ENCODE measurements at places on chromosomes 4 and X.

GRCh38 chr4:67325791-67326190, 219.5 kb downstream of the CENPC start:
- no peak for DNase-seq

DNA sequence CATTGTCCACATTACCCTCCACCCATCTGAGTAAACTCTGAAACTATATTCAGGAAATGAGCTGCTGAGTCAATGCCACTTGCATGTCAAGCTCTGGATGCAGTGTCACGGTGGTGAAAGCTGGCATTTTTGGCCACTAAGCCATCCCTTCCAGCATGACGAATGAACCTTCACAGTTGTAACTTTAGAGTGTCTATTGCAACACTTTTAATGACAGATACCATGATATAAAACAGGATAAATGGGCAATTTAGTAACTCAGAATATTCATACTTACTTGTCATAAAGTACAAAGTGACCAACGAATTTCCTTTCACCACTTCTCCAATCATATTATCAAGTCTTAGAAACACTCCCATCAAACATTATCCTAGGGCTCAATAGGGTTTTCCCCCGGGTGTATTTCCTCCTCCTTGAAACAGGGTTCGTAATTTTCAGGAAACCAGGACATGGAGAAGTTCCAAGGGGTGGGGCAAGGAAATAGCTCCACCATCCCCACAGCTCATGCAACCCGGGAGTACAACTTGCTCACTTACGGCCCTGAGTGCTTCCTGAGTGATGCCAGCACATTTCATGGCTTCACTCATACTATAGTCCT, 73.1 kb downstream of the MTHFD2L start:
- DNase-seq: no peak

DNA sequence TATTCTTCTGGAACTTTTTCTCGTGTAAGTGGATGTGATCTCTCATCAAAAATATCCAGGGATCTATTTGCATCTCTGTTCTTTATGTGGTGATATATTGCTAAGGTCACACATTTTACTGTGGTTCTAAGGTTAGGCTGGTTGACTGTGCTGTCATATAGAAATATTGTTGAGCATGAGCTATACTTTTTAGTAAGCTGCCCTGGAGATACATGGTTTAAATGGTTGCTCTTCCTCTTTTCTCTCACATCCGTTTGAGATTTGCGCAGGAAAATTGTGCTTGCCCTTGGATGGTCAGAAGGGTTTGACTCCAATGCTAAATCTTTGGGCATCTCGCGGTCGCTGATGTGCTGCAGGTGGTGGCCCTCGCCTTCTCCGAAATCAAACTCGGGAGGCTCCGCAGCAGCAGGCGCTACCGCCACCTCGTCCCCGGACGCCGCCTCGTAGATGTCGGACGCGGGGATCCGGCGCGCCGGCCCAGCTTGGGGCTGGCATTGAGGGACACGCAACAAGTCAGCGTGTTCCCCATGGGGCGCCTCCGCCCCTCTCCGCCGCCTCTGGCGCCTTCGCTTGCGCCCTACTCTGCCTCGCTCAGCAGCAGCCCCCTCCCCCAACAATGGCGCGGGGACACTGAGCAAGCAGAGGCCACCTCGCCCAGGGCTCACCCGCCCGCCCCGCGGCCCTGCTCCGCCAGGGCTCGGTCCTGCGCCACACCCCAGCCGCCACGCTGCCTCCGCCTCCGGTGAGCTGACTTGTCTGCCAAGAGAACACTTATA, 154.5 kb downstream of the MSN start:
- peak; percentile 3 for DNase-seq

DNA sequence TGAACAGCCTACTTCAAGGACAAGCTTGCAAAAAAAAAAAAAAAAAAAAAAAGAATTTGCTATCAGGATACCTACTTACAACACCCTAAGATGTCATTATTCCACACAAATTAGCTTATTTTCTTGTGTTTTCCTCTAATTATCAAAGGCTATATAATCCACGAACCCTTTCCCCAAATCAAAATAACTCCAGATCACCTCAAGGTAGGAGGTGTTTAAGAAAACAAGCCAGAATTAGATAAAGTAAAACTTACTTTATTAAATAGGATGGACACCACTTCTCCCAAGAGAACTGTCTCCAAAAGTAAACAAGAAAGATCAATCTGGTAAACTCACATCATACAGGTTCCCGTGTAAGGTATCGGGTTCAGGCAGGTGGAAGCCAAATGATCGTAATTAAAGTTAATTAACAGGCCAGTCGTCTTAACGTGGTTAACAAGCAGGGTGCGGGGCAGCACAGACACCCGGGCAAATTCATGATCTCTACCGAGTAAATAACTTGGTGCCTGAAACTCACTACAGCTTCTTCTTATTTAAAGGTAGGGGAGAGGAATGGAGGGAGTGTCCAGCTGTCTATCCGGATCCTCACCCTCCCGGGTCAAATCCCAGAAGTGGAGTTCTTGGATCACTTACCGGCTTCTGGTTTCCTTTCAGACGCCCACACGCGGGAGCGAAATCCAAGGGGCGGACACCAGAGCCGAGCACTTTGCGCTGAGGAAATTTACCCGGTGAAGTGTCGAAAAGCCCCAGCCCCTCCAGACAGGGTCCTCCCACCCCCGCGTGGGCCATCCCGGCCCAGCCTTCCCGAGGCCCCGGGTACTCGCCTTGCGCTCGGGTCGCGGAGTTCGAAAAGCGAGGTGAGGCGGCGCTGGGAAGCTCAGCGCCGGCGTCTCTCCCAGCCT, 708 bp downstream of the ARAP2 start:
- DNase-seq: peak; percentile 12

- no peak for DNase-seq
These were observed 6.5 kb downstream of the TIFA start for GRCh38 chr4:112279025-112279881.

DNA sequence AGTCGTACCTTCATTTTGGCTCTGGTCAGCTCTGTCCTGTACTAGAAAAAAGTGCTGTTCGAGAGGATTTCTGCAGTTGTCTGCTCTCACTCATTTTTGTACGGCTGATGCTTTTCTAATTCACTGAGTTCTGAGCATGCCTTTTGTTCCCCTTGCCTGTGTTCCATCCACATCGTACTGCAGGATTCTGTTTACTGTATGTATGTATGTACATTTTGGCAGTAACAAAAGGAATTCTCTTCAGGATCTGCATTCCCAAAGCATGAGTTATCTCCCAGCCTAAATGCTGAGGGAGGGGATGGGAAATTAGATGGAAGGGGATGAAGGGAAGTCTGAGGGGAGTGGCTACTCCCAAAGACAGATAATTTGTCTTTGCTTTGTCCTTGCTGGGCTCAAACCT, 87.6 kb downstream of the GBA3 start:
- DNase-seq: no peak

DNA sequence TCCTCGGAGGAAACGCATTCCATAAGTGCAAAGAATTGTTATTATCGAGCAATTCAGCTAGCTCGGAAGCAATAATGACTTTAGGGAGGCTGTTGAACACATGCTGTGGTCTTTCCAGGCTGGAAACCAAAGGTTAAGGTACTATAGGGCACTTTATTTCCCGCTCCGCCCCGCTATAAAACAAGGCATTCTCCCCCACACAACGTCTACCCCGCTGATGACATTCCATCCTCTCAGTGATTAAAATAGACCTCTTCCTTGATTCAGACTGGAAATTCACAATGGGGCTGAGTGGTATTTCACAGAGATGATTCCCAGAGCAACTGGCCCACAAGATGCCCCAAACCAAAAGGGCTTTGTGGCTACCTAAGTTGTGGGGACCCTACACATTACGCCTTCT, 196.4 kb downstream of the STIM2 start:
- no peak for DNase-seq

GRCh38 chr4:176568238-176568637, 224.5 kb downstream of the VEGFC start:
- no peak for DNase-seq

GRCh38 chr4:169383724-169384123, 113.0 kb upstream of the SH3RF1 start:
- no peak for DNase-seq

DNA sequence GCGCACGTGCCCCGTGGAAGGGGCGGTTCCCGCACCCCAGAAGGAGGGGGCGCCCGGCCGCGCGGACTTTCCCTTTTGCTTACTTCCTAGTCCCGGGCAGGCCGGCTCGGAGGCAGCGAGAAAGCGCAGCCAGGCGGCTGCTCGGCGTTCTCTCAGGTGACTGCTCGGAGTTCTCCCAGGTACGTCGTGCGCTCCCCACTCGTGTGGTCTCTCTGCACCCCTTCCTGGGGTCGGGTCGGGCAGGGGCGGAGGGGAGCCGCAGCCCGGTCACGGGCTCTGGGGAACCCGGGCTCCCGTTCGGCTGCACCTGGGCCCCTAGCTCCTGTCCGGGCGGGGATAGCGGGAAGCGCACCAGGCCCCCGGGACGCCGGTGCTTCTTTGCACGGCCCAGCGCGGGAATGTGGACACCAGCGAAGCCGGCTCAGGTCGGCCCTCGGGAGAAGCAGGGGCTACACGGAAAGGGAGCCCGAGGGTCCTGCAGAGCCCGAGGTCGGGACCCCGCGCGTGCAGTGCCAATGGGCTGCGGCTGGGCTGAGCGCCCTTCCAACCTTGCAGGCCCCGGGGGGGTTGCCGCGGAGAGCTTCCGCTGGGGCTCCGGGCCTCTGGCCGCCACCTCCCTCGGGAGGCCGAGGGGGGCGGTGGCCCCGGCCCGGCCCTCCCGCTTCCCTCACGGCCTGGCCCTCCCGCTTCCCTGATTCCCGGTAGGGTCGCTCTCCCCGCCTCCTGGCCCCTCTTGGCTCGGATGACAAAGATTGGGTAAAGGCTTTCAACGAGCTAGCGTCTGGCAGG, at the start of gene TLR2:
Gene TLR2, plus strand, starts transcription at position 99 of the 789 bp plus-strand sequence. CDS start 18,628 bp downstream, outside the sequence.
- DNase-seq: no peak

DNA sequence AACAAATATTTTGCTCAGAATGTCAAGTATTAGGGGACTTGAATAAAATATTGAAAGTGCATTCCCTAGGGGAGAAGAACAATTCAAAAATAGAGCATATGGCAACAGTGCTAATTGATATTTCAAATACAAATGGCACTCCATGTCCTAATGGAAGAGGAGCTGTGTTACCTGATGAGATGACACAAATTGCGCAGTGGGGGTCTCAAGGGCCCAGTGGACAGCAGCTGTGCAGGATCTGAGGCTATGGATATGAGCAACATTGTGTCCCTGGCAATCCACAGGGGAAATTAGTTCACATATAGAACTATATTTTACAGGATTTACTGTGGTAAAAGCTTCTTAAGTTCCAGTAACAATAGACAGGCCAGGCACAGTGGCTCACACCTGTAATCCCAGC, 17.4 kb upstream of the USP46 start:
- peak; percentile 18 for DNase-seq

GRCh38 chrX:31543634-31544033, 471.8 kb upstream of the FTHL17 start:
- no peak for DNase-seq

DNA sequence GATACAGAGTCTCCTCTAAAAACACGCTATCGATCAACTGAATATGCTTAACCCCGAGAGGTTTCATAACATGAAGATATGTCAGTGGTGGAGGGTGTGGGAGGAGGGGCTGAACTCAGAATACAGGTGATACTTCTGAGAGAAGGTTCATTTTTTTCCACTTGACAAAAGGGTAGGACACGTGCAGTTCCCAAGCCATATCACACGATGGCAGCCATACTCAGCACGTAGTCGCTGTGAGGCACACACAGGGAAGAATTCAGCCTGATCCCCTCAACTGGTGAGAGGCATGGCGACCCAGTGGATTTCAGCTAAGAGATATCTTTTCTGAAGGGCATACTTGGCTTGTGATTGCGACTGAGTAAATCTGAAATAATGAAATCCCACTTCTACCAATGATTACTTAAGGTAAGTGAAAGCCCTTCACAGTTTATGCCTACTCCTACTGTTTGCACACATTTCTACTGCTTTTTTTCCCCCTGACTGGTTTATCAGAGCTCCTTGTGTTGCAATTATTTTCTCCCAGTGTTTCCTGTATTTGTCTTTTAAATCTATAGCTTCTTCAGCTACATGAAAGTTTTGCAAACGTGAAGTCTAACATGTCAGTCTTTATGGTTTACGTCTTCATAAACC, 133.1 kb downstream of the CORIN start:
- no peak for DNase-seq

GRCh38 chrX:134174859-134175258, 62.1 kb upstream of the CCDC160 start:
- DNase-seq: no peak

DNA sequence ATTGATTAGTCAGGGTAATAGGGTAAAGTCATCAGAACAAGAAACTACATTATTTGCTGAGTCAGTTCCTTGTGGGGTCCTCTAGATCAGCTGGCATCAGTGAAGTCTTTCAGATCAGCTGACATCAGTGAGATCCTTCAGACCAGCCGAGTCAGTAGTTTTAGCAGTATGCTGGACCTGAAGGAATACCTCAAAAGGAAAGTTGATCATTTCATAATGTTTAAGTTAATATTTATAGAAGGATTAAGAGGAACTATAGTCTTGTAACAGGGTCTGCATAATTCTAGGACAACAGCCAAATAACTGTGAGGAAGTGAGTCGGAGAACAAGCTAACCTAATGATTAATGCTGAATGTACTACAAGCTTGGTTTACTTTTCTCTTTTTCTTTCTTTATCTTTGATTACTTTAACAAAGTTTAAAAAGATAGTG, 958 bp upstream of the UGT2B7 start:
- no peak for DNase-seq

DNA sequence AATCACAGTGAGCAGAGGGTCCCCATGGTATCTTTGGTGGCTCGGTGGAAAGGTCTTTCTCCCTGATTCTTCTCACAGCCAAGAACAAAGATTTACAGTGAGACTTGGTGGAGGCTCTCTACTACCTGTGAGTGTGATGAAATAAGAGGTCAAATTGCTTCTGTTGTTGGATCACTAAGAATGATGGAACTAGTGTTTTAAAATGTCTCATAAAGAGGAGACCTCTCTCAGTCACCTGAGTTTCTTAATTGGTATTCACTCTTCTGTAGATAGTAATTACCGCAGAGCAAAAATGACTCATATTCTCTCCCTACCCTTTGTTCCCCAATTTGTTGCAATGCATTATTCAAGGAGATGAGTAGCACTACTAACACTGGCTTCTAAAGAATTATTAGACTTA, 100.9 kb upstream of the TBC1D9 start:
- no peak for DNase-seq

DNA sequence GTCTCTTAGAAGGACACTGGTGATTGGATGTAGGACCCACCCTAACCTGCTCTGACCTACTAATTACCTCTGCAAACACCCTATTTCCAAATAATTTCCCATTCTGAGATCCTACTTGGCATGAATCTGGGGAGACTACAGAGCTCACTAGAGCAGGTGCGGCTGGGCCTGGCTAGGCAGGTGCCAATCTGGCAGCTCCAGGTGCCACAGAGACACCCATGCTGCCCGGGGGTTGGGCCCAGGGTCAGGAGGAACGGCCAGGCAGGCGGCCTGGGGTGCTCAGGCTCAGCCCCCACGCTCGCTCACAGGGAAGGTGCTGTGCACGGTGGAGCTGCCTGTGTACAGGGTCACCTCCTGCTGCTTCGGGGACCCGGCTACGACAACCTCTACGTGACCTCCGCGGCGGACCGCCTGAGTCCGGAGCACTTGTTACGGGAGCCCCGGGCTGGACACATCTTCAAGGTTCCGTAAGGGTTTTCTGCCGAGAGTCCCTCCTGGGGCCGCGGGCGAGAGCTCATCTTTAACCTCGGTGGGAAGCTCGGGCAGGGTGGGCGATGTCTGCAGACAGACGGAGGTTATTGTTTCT, 26.5 kb upstream of the PLCXD1 start:
- DNase-seq: no peak

All from NCI-H2171 (cell line).